ENCODE measurements at places on chromosomes 1 and 21.

GRCh38 chr1:159970932-159971342 lies 16.9 kb upstream of the SLAMF9 start:
- no peak overlapping the region for H3K27ac ChIP-seq
- H3K4me1 ChIP-seq, result no peaks in the 10 kb centered on the region
- H3K4me3 ChIP-seq, result no peak overlapping the region
- no peak for DNase-seq
- peaks cover 9% of the 10 kb centered on the region for H3K27me3 ChIP-seq

DNA sequence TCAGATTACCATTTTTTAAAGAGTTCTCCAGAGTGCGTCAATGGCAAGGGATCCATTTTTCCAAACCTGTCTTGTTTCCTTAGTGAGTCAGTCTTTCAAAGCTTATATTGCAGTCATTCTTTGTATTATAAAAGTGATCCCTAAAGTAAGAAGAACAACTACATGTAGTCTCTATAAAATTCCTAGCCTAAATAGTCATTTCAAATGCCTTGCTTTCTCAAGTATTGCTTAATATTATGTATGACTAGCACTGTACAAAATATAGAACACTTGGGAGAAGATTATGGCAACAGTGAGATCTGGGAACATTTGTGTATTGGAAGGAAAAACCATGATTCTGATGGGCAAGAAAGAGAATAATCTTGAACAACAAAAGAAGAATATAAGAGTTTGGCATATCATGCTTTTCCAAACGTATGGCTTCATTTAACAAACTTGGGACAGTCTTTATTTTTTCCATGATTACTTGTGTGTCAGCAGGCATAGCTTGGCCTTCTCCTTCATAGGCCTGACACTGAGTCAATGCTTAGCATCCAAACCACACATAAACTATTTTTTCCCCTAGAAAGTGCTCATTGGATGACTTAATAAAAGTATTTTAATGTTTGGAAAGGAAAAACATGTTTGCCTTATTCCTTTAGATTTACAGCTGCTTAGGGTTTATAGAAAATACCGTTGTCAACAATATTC lies 547.4 kb downstream of the LTN1 start:
- H3K4me1 ChIP-seq, result no peaks in the 10 kb centered on the region
- H3K27ac ChIP-seq, result no peak overlapping the region
- no peak overlapping the region for H3K4me3 ChIP-seq
- no peak for DNase-seq
- H3K36me3 ChIP-seq, result no peaks in the 10 kb centered on the region
- no peaks in the 10 kb centered on the region for H3K27me3 ChIP-seq

DNA sequence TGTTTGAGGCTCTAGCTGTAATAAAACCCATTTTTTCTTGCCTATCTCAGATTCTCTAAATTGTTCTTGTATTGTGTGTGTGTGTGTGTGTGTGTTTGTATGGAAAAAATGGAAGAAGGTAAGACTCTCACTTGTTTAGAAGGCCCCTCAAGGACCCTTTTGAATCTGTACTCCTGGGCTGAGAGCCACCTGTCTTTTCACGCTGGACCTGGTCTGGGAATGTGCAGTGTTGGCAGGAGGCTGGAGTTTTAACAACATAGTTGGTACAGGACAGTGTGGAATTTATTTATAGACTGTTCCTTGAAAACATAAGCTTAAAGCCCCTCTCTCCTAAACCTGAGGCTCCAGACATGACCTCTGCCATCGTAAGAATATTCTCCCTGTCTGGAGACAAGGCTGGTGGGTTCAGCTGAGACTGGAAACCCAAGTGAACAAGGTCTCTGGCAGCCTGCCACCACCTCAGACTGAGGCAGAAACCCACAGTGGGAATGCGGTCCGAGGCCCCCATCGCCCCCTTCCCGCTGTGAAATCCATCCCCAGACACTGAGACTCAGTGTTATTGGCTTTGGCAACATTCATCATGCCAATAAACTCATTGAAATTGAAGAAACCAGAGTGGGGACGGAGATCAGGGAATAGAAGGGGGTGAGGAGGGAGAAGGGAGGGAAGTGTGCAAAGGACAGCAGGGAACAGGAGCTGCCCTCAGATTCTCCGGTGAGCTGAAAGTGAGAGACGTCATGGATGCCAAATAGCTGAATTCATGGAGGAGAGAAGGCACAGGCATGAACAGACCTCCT lies 24.6 kb upstream of the PLXNA2 start:
- no peak for DNase-seq
- H3K36me3 ChIP-seq, result no peaks in the 10 kb centered on the region
- H3K4me3 ChIP-seq, result no peak overlapping the region

DNA sequence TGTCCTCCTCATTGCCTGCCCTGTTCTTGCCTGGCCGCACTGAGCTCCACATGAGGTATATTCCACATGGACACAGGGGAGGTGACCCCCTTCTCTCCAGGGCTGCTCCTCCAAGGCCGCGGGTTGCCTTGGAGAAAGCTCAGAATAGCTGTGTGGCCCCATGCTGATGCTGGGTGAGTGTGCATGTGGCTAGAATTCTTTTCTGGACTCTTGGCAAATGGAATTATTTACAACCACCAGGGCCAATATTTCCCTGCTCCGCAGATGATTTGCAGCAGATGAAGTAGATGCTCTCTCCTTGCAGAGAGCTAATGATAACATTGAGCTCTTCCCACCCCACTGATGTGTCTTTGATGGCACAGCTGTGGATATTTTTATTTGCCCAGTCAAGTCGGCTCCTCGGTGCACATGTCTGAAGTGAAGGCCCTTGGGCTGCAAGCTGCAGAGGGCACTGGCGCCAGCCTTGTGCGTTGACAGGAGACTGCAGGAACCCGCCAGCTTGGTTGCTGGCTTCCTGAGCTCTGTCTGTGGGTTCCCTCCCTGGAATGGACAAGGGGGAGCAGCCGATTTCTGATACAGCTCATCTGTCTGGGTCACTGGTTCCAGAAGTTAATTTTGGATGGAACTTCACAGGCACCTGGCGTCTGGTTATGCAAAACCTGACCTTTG lies 404.7 kb upstream of the VAMP3 start:
- H3K27ac ChIP-seq, result no peak overlapping the region
- H3K36me3 ChIP-seq, result no peaks in the 10 kb centered on the region
- no peaks in the 10 kb centered on the region for H3K27me3 ChIP-seq

Data from CD8-positive, alpha-beta memory T cell (primary cell).